AG09319 (cell line): ENCODE measurements at places on chromosomes 2 and 18.

- DNase-seq: no peak
Observed at GRCh38 chr2:207078186-207078798, 87.5 kb downstream of the KLF7 start.

DNA sequence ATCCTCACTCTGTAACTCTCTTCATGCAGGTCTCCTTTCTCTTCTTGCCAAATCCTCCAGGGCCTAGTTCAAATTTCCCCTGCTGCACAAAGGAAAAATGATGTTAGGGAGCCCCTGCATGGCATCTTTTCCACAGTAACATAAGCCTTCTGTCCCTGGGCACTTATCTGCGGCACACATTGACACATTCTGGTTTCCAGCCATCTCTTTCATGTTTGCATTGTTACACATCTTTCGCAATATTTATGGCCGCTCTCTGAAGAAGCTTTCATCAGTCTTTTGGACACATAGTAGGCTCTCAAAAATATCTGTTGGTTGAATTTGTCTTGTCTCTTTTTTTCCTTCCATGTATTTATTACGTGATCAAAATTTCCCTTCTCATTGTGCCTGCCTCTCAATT is 1806.1 kb upstream of the PIK3C3 start:
- no peak for DNase-seq

- no peak for DNase-seq
Observed at GRCh38 chr2:164449706-164450105, 171.6 kb downstream of the GRB14 start.

DNA sequence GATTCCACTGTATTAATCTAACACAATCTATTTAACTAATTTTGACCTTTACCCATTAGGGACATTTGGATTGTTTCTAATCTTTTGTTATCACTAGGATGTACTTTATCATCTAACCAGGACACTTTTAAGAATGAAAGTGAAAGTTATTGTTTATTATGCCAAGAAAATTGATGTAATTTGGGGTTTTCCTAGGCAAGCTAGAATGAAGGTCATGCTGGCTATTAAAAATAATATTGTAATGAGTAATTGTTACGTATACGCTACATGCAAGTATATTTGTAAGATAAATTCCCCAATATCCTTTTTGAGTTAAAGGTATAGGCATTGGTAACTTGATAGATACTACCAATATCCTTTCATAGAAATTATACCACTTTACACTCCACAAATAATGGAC is 74.6 kb downstream of the COL5A2 start:
- DNase-seq: no peak

DNA sequence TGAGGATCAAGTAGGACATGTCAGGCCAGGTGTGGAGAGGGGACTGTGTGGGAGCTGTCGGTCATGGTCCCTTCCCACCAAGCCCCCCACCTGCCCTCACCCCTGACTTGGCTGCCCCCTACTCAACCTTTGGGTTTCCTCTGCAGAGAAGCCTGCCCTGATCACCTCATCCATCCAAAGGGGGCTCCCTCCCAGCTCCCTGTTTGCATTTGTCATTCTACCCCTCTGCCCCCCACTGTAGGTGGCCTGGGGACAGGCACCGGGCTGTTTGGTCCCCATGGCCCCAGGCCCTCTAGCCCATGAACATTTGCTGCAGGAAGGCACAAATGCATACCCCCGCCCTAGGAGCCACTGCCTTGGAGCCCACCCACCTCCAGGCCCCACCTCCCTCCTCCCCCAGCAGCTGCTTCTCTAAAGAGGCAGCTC is 115.0 kb downstream of the SMAD7 start:
- DNase-seq: no peak

- no peak for DNase-seq
Observed at GRCh38 chr2:121809607-121810006, 54.2 kb downstream of the TSN start.

DNA sequence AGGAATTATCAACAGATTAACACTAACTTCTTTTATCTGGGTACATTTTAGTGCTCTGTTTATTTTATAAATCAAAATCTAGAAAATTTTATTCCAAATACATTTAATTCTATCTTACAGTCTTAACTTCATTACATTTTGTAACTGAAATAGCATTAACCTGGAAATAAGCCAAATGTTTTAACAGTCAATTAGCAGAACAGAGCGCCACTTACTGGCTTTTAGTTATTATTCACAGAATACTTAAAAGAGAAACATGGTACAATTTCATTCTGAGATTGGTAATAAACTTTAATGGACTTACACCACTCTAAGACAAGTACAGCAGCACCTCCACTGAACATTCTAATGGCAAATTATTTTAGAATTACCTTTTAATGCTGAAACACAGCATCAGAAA is 38.6 kb downstream of the SS18 start:
- DNase-seq: no peak

GRCh38 chr18:69774831-69775230 is 172.8 kb downstream of the CD226 start:
- DNase-seq: peak; percentile 4

- no peak for DNase-seq
Observed at GRCh38 chr18:24267878-24268277, 129.0 kb downstream of the CABYR start.

GRCh38 chr2:108895188-108895587 is 93.8 kb downstream of the EDAR start:
- no peak for DNase-seq

GRCh38 chr2:98383166-98383565 is 36.9 kb downstream of the CNGA3 start:
- no peak for DNase-seq
